Hematopoietic multipotent progenitor cell treated with erythropoietin and hydrocortisone succinate and interleukin-3 and kit ligand, for 4 days (in vitro differentiated cells): ENCODE measurements at places on chromosomes 5 and 9.

GRCh38 chr5:131221888-131222287, 42.0 kb upstream of the CDC42SE2 start:
- DNase-seq: no peak

DNA sequence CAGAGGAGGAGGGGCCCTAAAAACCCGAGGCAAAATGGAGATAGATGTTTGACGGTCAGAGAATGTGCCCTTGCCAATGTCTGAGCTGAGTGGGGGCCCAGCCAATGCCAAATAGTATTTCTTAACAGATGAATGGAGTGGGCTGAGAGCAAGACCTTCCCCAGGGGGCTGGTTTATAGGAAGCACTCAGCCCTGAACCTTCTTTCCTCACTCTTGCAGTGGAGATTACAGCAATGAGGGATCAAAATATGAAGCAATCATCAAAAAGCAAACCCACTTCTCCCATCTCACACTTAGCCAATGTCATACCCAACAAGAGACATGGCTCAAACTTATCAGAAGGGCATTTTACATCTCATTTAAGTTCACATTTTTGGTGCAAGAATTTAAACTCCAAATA, 350.3 kb downstream of the GADD45G start:
- DNase-seq: no peak

GRCh38 chr5:175837171-175837699, 34.1 kb upstream of the CPLX2 start:
- DNase-seq: no peak

DNA sequence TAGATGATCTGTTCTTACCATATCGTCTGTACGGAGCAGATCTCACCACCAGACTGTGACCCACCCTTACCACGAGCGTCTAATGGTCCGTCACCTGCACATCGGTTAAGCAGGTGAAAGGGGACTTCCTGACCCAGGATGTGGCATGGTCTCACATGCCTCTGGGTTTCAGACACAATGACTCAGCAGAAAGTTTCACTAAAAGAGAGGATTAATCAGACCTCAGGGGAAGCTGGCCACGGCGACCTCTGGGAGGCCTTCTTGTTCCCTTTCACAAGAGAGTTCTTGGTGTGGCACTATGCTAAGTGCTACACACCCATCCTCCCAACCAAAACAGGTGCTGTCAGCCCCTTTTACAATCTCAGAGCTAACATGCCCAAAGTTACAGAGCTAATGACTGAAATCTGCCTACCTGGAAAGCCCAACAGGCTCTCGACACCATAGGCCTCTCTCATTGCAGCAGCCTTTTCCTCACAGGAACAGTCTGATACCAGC, 41.6 kb downstream of the ADAMTS12 start:
- peak; percentile 43 for DNase-seq

DNA sequence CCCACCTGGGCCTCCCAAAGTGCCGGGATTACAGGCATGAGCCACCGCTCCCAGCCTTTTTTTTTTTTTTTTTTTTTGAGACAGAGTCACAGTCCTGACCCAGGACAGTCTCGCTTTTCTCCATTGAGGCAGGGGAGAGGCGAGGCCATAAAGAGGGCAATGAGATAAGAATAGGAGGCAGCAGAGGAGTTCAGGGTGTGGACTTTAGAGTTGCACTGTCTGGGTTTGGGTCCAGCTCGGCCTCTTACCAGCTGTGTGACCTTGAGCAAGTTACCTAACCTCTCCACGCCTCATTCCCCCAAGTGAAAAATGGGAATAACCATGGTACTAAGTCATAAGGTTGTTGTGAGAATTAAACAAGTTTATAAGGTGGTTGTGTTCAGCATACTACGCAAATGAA, 24.6 kb upstream of the ANKH start:
- no peak for DNase-seq

DNA sequence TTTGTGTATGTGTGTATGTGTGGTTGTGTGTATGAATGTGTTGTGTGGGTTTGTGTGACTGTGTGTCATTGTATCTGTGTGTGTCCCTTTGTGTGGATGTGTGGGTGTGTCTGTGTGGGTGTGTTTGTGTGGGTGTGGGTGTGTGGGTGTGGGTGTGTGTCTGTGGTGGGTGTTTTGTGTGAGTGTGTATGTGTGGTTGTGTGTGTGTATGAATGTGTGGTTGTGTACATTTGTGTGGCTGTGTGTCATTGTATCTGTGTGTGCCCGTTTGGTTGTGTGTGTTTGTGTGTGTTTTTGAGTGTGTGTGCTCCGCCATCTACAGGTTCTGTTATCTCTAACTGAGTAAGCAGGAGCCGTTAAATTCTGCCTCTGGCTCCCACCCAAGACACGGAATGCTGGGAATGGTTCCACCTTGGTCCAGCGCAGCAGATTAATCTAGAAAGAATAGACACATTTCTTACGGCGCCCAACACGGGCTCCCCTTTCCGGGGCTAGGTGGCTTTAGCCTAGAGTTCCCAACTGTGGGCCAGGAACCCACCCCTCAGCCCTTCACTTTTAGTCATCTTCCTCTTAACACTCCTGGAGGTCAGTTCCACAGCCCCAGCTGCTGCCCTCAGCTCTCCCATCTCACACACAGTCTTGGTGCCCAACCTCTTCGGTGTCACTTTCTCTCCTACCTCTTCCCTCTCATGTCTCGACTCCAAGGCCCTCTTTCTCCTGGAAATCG, 197.1 kb downstream of the TTLL11 start:
- DNase-seq: peak; percentile 30

- no peak for DNase-seq
Observed at GRCh38 chr5:145938776-145939539, 2.6 kb downstream of the SH3RF2 start.

DNA sequence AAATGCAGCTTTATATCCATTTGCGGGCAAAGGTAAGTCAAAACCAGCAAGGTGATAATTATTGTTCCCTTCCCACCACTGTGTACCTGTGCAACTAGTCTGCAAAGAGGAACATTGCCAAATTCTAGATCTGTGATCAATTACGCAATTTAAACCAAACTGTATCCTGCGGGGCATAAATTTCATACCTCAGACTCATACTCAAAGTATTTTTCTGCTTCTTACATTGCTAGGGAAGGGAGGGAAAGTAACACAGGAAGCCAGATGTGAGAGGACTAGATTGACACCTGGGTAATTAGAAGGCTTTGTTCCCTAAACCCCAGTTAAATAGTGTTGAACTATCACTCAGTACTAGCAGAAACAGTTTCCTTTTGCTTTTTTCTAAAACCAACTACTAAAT, 240.2 kb upstream of the ZNF608 start:
- DNase-seq: no peak

DNA sequence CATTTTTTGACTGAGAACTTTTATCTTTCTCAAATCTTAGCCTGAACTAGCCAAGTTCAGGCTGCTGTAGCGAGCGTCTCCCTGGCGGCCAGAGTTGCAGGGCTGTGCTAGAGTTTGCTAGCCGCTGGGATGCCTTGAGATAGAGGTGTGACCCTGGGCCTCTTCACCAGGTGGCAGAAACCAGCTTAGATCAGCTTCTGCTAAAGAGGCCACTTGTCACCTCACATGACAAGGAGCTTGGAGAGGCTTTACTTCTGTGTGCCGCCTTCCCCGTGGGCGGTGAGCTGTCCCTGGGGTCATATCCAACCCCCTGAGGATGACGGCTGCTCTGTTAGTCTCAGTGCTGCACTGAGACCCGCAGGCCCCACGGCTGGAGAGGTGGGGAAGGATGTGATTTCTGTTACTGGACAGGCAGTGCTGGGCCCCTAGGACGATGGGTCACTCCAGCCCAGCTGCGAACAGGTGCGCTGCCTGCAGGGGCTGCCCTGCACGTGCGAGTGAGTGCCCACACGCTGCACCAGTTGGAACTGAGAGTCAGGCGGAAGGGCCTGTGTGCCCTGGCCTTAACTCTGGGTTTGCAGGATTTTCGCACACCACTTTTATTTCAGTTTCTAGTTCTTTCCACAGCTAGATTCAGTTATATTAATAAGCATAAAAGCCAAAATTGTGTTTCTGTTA, 63.8 kb downstream of the EHMT1 start:
- no peak for DNase-seq

DNA sequence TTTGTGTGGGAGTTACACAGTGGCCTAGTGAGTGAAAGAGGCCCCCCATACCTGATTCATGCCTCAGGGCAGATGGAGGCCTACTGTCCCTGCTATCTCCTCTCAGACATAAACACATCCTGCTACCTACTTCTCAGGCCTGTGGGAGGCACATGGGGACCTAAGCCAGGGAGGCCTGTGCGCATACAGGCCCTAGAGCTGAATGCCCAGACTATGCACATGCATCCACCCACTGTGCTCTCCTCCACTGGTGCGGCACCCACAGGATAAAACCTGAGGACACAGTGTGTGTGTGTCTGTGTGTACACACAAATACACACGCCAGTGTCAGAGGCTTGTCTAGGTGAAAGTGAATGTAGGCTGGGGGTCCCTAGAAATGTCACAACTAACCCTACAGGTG, 1.4 kb downstream of the PAX5 start:
- DNase-seq: no peak

DNA sequence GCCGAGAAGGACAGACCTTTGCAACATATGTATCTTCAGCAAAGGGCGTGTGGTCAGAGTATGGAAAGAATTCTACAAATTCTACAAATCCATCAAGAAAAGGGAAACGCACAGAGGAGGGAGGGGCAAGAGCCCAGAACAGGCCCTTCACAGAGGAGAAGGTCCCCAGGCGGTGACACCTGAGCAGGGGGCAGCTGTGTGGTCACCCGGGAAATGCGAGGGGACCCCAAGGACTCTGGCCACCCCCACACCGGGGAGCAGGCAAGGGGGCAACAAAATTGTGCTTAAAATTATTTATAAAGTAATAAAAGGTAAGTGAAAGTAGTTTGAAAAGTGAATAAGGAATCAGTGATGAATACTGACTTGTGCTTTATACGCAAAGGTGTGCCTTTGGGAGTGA, 17.6 kb downstream of the NACC2 start:
- no peak for DNase-seq

- DNase-seq: peak; percentile 27
Observed at GRCh38 chr5:151721087-151721646, 34.5 kb upstream of the SPARC start.

DNA sequence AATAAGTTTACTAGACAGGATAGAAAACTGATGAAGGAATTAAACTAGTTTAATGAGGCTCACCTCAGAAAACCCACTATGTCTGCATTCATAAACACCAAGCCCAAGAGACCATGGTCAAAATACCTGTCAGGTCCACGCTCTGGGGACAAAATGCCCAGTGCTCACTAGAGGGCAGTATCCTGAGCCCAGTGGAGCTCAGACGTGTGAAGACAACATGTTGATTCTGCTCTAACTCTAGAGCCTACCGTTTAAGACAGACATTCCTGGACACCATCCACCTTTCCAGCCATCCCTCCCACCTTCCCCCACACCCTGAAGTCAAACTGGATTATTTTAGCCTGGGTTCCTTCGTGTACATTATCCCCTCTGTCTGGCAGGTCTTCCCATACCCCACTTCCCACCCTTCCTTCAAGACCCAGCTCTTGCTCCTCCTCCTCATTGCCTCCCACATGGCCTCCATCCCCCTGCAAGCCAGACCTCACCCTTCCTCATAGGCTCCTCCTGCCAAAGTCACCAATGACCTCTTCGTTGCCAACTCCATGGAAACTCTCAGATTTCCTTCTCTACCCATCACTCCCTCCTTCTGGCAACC, 142.3 kb upstream of the FSTL4 start:
- DNase-seq: peak; percentile 61

DNA sequence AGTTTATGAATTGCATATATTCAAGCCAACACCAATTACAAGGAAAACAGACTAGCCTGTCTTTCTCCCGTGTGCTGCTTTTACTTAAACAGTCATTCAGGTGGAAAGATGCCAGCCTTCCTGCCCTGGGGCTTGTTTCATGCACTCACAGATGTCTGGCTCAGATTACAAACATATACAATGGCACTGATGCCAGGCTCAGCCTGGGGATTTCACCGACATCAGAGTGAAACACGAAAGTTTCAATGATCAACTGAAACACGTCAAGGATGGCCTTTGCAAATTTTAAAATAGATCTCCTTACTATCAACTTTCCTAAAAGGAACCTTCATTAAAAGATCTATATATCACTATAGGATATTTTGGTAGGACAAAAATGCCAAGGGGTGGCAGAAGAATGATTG, 1576.5 kb downstream of the EFNA5 start:
- DNase-seq: no peak

DNA sequence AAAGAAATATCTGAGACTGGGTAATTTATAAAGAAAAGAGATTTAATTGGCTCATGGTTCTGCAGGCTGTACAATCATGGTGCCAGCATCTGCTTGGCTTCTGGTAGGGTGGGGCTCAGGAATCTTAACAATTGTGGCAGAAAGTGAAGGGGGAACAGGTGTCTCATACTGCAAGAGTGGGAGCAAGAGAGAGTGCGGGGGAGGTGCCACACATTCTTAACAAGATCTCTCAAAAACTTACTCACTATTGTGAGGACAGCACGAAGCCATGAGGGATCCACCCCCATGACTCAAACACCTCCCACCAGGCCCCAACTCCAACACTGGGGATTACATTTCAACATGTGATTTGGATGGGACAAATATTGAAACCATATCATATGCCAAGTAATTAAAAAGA, 70.1 kb upstream of the PANK3 start:
- no peak for DNase-seq

GRCh38 chr5:149932445-149933350, 11.9 kb downstream of the PDE6A start:
- DNase-seq: peak; percentile 44

DNA sequence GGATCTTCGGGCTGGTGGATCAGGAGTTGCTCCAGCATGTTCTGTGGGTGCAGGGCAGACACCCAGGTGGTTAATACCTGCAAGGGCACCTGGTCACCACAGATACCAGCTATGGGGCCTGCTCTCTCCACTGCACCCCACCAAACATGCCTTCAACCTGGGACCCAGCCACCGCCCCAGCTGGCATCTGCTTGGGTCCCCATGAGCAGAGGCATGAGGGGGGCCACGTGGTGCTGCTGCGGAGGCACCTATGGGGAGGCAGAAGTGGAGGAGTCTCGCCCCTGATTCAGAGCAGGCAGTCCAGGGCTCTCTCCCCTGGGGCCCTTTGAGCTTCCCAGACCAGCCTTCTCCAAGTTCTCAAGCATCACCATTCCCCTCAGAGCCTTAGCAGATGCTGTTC, 2.9 kb downstream of the AK8 start:
- no peak for DNase-seq

GRCh38 chr5:25056836-25057235, 412.1 kb upstream of the CDH10 start:
- no peak for DNase-seq

- peak; percentile 4 for DNase-seq
Observed at GRCh38 chr9:83061990-83062650, 822 bp downstream of the RASEF start.

- no peak for DNase-seq
Observed at GRCh38 chr9:6902423-6902822, 144.7 kb downstream of the KDM4C start.

GRCh38 chr9:131406563-131407436, 12.9 kb downstream of the PRRC2B start:
- no peak for DNase-seq

DNA sequence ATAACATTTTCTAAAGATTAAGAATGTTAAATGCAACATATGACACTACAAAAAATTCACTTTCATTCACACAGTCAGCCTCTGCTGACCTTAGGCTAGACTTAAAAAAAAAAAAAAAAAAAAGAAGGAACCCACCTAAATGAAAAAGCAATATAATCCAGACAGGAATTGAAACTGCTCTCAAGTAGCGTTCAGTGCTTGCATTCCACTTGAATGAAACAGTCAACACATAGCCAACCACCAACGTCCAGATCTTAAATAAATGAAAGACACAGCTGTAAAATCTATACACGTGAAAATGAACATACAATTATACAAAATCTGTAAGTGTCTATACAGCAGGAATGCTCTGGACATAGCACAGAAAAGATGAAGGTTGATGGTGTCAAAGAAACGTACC, 11.4 kb downstream of the TMEM245 start:
- no peak for DNase-seq

- DNase-seq: no peak
Observed at GRCh38 chr5:94082405-94082804, 341.0 kb upstream of the POU5F2 start.
